ENCODE measurements at places on chromosomes 1 and 21.

DNA sequence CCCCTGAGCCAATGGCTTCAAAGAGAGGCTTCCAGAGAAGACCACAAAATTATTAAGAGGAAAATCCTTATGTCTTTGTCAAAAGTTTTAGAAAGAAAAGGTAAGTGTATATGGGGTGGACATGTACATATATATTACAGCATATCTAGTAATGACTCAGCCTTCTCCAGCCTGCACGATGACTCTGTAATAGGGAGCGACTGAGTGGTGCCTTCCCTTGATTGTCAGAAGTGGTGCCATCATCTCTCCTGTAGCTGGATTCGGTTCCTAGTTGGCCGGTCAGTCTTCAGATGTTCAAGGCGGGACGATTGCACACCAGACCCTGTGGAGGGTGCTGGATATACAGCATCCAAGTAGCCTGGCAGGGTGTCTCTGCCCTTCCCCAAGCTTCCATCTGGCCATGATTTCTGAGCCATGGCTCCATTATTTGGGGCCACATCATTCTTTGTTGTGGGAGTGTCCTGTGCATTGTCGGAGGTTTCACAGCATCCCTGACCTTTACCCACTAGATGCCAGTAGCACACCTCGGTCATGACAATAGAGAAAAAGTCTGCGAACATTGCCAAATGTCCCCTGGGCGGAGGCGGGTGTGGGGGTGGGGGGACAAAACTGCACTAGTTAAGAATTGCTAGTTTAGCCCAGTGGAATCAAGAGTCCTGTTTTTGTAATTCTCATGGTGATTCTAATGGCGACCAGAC is 206.2 kb upstream of the KAZN start:
- no peak for DNase-seq

GRCh38 chr1:80582980-80583379 is 1217.8 kb upstream of the ADGRL2 start:
- DNase-seq, result no peak

DNA sequence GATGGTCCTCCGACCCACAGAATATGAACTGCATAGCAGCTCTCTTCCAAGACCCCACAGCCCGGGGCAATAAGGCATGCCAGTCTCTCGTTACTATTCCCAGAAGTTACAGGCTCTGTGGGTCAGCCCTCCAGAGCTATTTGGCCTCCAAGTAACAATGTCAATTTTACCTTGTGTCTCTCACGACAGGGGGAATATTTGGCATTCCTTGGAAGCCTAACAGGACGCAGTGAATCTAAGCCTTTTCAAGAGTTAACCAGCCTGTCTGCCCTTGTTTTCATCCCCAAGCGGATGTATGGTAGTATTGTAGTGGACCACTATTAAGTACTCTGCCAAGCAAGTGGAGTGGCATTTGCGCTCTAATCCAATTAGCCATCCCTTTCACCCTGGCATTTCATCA is 24.4 kb upstream of the GNG4 start:
- no peak for DNase-seq

DNA sequence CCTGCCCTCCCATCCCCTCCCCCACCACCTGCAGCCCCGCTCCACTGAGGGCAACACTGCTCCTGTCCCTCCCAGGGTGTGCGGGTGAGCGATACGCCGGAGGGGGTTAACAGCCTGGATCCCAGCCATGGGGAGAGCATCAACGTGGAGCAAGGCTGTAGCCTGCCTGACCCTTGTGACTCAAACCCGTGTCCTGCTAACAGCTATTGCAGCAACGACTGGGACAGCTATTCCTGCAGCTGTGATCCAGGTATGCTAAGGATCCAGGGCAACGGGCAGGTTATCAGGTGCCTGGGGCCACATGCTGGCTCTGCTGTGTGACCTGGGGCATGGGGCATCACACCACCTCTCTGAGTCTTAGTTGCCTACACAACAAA is 15.0 kb downstream of the CELSR2 start:
- no peak for DNase-seq

DNA sequence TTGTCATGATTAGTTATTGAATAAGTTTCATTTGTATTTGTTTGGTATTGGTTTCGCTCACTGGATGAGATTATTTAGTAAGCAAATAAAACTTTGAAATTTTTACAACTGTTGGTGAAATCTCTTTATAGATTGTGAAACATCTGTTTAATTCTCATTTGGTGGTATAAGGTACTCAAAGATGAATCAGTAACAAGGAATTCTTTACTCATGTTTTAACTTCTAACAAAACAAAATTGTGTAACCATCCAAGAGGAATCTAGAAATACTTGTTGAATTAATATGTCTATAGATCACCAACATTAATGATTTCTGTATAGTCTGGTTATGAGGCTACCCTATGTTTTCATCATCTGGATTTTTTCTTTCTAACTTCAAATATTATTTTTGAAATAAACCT is 62.8 kb upstream of the USP25 start:
- DNase-seq, result no peak

DNA sequence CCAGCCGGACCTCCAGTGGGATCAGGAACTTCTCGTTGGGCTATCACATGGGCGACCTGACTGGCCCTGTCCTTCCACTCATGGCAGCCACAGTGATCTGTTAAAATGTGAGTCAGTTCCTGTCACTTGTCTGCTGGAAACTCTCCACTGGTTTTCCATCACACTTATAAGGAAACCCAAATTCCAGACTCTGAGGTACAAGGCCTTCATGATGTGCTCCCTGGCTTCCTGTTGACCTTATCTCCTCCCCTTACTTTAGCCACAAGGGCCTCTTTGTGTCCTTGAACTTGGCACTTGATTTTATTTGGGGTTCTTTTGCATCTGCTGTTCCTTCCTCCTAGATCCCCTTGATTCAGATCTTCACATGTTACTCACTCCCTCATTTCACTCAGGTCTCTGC is 96.8 kb downstream of the TENT5C start:
- no peak for DNase-seq

DNA sequence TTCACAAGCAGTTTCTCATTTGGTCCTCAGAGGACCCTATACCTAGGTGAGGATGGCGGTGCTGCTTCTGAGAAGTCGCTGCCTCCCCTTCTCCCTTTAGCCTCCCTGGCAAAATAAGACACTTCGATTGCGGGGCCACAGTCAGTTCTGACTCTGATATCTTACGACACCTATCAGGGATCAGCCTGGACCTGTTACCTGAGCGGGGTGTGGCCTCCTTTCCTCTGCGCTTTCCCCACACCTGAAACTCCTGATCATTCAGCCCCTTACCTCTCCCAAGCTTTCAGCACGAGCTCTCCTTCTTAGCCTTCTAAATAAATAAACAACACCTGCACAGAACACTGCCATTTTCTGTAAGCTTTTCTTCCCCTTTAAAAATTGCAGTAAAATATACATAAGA is 24.6 kb upstream of the GPR137B start:
- DNase-seq, result no peak

GRCh38 chr1:17765444-17766411 is 10.6 kb downstream of the ACTL8 start:
- DNase-seq, result no peak

GRCh38 chr21:25501996-25502665 is 105.2 kb downstream of the MRPL39 start:
- DNase-seq, result no peak
